ENCODE measurements at places on chromosomes 3 and 15.

- DNase-seq: peak; percentile 61
Observed at GRCh38 chr3:109413049-109413448, 75.7 kb upstream of the DPPA4 start.

DNA sequence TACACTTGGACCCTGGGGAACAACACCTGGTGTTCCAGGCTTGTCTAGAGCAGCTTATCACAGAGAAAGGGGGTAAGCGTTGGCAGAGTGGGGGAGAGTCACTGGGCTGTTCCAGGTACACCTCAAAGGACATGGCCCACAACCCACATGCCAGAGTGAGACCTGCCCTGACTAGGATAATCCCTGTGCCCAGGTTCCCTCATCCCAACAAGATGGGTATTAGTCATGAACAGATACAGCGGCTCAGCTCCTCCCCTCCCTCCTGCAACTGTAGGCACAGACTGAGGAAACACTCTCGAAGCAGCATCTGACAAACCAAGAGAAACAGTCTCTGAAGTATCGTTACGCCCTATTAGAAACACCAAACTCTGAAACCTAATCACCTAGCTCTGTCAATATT, 32.1 kb upstream of the RPS17 start:
- no peak for DNase-seq

DNA sequence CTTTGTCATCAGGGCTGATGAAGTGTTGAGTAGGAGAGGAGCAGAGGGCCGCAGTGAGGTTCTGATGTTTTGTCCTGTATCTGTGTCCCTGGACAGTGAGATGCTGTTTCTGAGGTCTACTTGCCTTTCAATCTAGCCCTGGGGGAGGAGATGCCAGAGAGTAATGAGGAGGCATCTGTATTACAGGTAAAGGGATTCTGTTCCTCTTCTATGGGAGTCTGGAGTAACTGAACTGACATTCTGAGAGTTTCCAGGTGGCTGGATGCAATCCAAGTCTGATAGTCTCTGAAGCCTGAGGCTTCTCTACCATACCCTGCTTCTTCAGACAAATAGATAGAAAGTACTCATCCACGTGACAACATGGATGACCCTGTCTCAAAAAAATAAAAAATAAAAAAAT, 60.9 kb downstream of the IL12A start:
- DNase-seq: no peak

GRCh38 chr3:57855281-57855680, 99.2 kb downstream of the SLMAP start:
- DNase-seq: peak; percentile 52

DNA sequence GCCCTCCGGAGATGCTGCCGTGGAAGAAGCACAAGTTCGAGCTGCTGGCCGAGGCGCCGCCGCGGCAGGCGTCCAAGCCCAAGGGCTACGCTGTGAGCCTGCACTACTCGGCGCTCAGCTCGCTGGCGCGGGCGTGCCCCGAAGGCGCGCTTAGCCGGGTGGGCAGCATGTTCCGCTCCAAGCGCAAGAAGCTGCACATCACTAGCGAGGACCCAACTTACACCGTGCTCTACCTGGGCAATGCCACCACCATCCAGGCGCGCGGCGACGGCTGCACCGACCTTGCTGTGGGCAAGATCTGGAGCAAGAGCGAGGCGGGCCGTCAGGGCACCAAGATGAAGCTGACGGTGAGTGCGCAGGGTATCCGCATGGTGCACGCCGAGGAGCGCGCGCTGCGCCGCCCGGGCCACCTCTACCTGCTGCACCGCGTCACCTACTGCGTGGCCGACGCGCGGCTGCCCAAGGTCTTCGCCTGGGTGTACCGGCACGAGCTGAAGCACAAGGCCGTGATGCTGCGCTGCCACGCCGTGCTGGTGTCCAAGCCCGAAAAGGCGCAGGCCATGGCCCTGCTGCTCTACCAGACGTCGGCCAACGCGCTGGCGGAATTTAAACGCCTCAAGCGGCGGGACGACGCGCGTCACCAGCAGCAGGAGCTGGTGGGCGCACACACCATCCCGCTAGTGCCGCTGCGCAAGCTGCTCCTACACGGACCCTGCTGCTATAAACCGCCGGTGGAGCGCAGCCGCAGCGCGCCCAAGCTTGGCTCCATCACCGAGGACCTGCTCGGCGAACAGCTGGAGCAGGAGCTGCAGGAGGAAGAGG, 1.3 kb downstream of the FAM43A start:
- DNase-seq: peak; percentile 53

DNA sequence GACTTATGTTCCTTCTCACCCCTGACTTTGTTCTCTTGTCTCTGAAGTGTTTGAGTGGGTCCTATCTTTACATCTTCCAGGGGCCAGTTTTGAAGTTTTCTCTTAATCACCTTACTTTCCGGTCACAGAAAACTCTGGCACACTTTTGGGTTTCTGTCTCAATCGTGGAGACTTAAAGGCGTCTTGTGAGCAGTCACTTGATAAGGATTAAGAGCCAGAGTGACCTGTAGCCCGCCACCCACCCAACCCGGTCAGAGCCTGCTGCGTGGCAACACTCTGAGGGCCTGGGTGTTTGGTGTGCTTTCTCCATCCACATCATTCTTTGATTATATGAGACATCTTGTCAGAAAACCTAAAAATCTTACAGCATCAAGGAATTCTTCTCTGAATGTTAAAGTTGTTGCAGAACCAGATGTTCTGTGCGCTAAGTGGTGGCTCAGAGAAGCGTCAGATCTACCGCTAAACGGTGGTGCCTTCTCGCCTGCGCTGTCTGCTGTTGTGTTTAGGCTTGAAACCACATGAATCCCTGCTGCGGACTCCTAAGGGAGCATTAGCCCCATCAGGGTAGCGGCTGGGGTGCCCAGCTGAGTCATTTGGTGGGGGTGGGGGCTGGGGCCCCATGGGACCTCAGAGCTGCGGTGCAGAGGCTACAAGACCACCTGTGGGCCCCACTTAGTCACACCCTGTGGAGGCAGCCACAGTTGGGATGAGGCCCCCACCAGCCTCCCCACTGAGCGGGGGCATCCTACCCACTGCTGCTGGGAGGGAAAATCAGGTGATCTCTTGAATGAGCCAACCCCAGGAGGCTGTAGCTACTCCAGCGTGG, 158.7 kb upstream of the BHLHE40 start:
- DNase-seq: no peak

DNA sequence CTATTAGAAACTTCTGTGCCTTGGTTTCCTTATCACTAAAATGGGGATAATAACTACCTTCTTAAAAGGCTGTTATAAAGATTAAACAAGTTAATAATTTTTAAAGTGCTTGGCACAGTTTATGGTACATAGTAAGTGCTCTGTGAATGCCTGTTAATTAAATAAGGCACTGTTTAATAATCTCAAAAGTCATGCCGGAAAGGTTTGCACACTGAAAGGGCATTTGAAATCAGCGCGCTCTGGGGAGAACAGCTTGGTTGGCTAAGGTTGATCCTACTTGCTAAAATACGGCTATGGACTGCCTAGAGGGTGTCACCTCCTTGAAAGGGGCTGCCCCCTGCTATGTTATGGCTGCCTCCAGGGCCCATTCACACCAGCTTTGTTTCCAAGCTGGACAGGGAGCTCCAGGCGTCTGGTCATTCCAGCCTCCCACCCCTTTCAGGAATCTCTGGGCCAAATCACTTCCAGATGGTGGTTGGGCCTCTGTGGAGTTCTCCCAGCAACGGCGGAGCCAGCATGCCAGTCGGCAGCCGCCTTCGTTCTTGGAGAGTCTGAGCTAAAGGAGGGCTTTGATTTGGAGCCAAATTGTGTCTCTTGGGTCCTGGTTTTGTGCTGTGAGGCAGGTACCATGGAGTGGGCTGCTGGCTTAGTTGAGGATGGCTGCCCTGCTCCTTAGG, 5.9 kb downstream of the FLNB start:
- peak; percentile 98 for DNase-seq
